ENCODE measurements at places on chromosomes 11 and 22.

DNA sequence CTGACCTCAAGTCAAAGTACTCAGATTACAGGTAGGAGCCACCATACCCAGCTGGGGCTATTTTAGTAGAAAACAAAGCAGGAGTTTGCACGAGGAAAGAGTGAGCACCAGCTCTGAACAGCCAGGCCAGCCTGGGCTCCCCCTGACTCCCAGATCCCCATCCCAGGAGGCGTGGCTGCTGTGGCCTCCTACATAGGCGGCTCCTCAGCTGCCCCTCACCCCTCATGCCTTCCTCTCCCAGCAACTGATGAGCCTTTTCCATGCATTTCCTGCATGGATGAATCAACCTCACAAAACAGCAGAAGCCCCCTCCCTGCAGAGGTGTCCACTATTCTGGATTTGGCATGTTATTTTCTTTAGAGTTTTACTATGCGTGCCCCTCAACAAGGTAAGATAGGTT lies 10.5 kb upstream of the FLRT1 start:
- DNase-seq = no peak

- peak; percentile 65 for DNase-seq
These were observed 32.6 kb downstream of the PRCP start for GRCh38 chr11:82867495-82868082.

DNA sequence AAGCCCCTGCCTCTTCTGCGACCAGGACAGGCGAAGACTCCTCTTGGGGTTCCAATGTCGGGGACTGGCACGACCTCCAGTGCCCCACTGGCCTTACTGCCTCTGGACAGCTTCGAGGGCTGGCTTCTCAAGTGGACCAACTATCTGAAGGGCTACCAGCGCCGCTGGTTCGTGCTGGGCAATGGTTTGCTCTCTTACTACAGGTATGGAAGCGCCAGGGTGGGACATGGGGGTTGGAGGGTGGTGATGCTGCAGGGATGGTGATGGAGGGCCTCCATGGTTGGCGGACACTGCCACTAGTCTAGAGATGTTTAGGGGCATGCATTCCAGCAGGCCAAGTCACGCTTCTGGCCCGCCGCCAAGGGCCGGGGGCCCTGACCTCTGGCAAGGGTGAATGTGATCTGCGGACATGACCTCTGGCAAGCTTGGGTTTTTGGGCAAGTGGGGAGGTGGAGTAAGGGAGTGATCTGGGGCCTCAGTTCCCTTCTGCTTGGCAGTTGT lies 727 bp downstream of the OSBP2 start:
- DNase-seq = no peak

DNA sequence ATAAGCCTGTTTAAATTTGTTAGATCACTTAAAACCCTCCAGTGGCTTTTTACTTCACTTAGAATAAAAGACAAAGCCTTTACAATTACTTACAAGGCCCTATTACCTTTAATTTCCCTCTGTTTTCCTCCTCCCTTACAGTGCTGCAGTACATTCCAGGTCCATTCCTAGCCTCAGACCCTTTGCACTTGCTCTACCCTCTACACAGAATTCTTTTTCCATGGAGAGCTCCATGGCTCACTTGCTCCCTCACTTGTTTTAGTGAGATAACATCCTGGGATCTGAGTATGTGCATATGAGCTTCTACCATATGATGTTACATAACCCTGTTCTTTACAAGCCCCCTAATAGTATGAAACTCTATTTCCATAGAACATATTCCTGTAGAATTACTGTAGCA lies 24.4 kb downstream of the ZNF214 start:
- DNase-seq = no peak

GRCh38 chr22:26322179-26322905 lies 106.7 kb upstream of the ASPHD2 start:
- peak; percentile 90 for DNase-seq

DNA sequence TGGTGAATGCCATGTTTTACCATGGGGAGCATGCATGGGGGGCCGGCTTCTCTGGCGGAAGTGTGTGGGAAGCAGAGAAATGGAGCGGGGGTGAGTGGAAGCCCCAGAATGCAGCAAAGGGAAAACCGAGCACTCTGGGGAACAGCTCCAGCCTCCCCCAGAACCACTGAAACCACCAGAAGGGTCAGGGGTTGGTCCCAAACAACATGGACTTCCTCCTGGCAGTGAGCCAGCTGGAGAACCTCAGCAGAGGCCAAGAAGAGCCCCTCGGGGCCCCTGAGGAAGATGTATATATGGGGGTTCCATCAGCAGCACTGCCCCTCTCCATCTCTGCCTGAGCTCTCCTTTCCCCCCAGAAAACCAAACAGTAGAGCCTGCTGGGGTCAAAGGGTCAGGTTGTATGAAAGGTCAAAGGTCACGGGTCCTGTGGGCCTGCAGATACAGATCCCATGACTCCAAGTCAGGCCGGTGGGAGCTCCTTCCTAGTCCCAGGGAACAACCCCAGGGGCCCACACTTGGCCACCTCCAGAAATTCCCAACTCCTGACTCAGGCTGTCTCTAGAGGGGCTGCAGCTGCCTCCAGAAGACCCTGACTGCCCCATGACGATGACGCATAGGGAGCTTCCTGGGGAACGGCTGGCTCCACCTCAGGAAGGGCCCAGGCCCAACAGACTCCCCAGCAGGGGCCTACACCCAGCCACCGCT lies 48.5 kb upstream of the TIMP3 start:
- DNase-seq = no peak

DNA sequence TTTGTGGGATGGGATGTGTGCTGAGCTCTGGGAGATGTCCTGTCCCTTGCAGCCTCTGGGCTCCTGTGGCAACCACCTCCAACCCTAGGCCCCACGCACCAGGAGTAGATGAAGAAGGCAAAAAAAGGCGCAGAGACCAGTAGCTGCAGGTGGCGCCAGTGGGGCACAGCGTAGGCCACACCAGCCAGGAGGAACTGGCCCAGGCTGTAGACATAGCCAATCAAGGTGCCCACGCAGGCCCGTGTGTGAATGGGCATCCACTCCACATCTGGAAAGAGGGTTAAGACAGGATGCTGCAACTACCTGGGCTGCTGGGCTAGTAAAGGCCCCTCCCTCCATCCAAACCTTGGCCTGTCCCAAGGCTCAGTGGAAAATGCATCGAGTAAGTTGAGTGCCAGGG lies 3.0 kb downstream of the SLC22A6 start:
- DNase-seq = no peak

GRCh38 chr11:120985718-120986569 lies 38.0 kb upstream of the TBCEL start:
- peak; percentile 87 for DNase-seq

- no peak for DNase-seq
These were observed 115.9 kb downstream of the TRIM29 start for GRCh38 chr11:120021978-120022377.

DNA sequence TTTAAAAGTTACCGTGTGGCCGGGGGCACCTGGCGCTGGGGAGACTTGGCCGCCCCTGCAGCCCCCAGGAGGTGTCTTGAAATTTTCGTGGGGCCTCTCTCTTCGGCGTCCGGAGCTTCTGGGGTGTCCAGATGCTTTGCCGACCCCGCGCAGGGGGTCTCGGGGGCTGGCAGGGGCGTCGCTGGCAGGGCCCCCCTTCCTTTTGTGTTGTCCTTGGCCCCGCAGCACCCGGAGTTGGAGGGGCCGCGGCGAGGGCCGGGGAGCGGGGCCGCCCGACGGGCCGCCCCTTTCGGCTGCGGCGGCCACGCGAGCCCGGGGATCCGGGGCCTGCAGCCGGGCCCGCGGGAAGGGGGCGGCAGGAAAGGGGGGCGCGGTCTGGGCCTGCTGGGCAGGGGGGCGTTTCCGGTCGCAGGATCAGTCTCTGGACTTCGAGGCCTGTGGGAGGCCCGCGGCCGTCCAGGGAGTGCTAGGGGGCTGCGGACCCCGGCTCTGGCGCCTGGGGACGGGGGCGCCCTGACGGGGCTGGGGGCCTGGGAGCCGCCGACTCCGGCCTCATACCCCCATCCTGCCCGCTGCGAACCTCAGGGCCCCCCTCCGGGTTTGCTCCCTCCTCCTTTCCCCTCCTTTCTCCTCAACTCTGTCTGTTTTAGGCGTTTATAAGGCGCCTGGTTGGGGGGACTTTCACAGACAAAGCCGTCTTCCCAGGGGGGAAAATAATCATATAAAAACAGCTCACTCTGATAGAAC lies 869 bp downstream of the ZC3H7B start:
- DNase-seq = peak; percentile 54

- no peak for DNase-seq
These were observed 104.9 kb upstream of the GAL start for GRCh38 chr11:68579455-68579854.

- no peak for DNase-seq
These were observed 181.5 kb upstream of the ZBED5 start for GRCh38 chr11:11039208-11039965.

GRCh38 chr11:116731821-116732220 lies 41.0 kb downstream of the BUD13 start:
- no peak for DNase-seq

GRCh38 chr22:49793296-49793695 lies 34.4 kb downstream of the BRD1 start:
- DNase-seq = no peak

GRCh38 chr22:36409911-36410756 lies 22.4 kb upstream of the MYH9 start:
- no peak for DNase-seq

GRCh38 chr11:86513746-86514373 lies 139.2 kb downstream of the CCDC81 start:
- no peak for DNase-seq

- DNase-seq = no peak
These were observed 3.7 kb downstream of the CBX6 start for GRCh38 chr22:38868286-38868721.

GRCh38 chr22:39282645-39283321 lies 36.6 kb downstream of the RPL3 start:
- DNase-seq = no peak

DNA sequence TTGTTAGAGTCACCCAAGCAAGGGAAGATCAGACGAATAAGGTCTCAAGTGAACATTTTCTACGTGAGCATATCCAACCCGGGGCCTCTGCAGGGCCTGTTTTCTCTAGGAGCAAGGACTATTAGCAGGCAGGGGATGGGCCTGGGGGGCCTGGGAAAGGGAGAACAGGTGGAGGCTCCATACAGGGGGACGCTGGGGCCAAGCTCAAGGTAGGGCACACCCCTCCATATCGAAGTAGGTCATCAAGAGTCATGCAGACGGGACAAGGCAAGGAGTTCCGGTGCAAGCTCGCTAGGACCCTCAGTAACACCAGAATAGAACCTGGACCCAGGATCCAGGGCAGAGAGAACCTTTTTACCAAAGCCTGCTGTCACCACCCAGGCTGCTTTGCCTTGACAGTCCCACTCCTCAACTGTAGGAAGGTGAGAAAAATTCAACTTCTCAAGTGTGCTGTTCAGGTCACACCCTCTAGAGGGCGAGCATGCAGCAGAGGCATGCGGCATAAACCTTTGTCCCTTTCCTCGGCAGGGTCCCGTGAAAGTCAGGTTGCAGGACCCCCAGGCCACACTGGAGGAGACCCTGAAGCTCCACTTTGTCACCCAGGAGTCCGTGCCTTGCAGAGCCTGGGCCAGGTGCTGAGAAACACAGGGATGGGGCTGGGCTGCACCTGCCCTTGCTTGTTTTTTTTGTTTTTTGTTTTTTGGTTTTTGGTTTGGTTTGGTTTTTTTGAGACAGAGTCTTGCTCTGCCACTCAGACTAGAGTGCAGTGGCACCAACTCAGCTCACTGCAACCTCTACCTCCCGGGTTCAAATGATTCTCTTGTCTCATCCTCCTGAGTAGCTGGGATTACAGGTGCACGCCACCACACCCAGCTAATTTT lies 8.6 kb upstream of the APOBEC3B start:
- peak; percentile 75 for DNase-seq

GRCh38 chr22:42313204-42313603 lies 42.8 kb upstream of the TCF20 start:
- no peak for DNase-seq

GRCh38 chr11:107044503-107044902 lies 26.2 kb upstream of the GUCY1A2 start:
- DNase-seq = no peak

- no peak for DNase-seq
These were observed 375.6 kb upstream of the C11orf87 start for GRCh38 chr11:109046284-109046992.

DNA sequence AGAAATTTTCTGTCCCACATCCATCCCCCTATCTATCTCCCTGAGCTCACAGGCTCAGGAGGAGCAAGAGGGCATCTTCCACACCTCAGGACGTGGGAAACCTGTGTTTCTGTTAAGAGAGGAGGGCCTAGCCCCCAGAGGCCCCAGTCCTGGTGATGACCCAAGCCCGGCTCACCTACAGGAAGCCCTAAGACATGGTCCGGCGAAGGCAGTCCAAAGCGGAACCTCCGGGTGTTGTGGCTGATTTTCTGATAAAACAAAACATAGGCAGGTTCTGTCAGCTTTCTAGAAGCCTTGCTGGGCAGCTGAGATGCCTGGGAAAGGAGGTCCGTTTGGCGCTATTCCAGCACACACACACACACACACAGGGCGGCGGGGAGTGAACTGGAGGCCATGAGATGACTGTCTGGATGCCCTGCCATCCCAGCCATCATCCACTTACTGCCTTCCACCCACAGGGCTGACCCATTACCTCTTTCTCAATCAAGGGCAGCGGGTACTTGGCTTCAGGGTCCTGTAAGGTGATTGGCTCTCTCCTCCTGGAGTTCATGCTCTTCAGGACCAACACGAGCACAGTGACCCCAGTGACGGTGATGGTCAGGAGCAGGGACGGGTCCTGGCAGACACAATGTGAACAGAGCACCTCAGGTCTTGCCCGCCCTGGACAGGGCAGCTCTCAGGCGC lies 882 bp downstream of the CYB5R2 start:
- DNase-seq = no peak

- DNase-seq = peak; percentile 89
These were observed 39.7 kb downstream of the ME3 start for GRCh38 chr11:86632499-86633269.

DNA sequence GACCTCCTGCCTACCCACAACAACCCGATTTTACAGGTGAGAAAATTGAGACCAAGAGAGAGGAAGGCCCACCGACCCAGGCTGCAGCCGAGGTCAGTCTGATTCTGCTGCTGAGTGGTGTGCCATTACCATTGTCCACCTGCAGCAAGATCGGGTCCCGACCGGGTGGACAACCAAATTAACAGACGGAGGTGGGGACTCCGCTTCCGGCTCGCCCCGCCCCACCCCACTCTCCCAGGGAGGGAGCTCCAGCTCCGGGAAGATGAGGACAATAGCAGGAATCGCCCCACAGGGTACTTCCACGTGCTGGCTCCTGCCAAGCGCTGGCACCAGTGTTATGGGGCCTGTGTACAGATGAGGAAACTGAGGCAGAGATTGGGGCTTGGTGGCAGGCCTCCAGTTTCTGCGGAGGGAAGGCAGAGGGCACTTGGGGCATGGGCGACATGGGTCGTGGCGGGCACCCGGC lies 425 bp upstream of the KDELR3 start:
- peak; percentile 55 for DNase-seq

DNA sequence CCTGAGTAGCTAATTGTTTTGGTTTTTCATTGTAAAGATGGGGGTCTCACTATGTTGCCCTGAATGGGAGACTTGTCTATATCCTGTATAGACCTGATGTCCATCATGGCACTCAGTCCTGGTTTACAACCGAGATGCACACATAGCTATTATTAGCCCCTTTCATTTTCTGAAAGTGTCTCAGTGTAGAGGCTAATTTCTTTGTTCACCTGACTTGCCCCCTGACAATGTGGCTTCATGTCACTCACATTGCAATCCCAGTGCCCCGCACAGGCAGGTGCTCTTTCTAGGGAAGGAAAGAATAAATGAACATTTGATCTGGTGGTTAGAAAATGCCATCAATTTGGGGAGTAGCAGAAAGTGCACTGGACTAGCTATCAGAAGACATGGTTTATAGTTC lies 13.1 kb upstream of the KDM2A start:
- no peak for DNase-seq

- no peak for DNase-seq
These were observed 74.6 kb upstream of the RTL6 start for GRCh38 chr22:44572414-44573207.

GRCh38 chr11:73343076-73343873 lies 32.9 kb upstream of the RELT start:
- no peak for DNase-seq

All from GM03348 (cell line).